ENCODE measurements at places on chromosomes 7 and 10. TPM values are rescaled to one million over a fixed set of nuclear protein-coding genes. Genes with fewer than 3 reads are reported as not detected.

Gene SPDYE11
- 0.41 TPM for polyA plus RNA-seq

Gene IGF2BP3
- polyA plus RNA-seq: 90.2 TPM

Gene WASHC2C
- polyA plus RNA-seq: 73.9 TPM

Gene YAE1
- 44.8 TPM for polyA plus RNA-seq

Gene CCDC172
- not detected for polyA plus RNA-seq

Gene HMX2
- polyA plus RNA-seq: 1.6 TPM

Gene AKR1D1
- 0.13 TPM for polyA plus RNA-seq

Gene ITPRID1
- polyA plus RNA-seq: not detected

Gene ATAD1
- polyA plus RNA-seq: 50.4 TPM

Gene SPDYE2
- polyA plus RNA-seq: 16.6 TPM

Gene GPR146
- polyA plus RNA-seq: 4.7 TPM

Gene ATOH7
- 1.4 TPM for polyA plus RNA-seq

Gene PLEKHS1
- polyA plus RNA-seq: 0.29 TPM

Gene VPS41
- 75.4 TPM for polyA plus RNA-seq

Gene PAOX
- polyA plus RNA-seq: 6.7 TPM

Gene SLC26A5
- polyA plus RNA-seq: 0.81 TPM

Gene ITIH5
- polyA plus RNA-seq: 28.1 TPM

Gene DRGX
- polyA plus RNA-seq: 0.09 TPM

Gene MYH16
- polyA plus RNA-seq: 0.31 TPM

Gene MYPN
- 0.05 TPM for polyA plus RNA-seq

Gene CALCR
- 0.88 TPM for polyA plus RNA-seq

Gene GALNT17
- 4.5 TPM for polyA plus RNA-seq

Gene ARPC1A
- polyA plus RNA-seq: 98.8 TPM

Gene BEND7
- 45.3 TPM for polyA plus RNA-seq

Gene CCNJ
- 18.2 TPM for polyA plus RNA-seq

Gene MINDY3
- polyA plus RNA-seq: 48.1 TPM

Gene SLC18A3
- polyA plus RNA-seq: not detected

Gene PDE6C
- polyA plus RNA-seq: 1.7 TPM

Gene AQP1
- polyA plus RNA-seq: 201 TPM

Gene ZNF365
- polyA plus RNA-seq: 0.37 TPM

Gene ADAP1
- 13.6 TPM for polyA plus RNA-seq

Gene SPDYE8
- 0.64 TPM for polyA plus RNA-seq

Gene CHST12
- 15.4 TPM for polyA plus RNA-seq

Gene HTR5A
- polyA plus RNA-seq: not detected

Gene TCAF2
- polyA plus RNA-seq: 3.3 TPM

Gene GLI3
- polyA plus RNA-seq: 16.5 TPM

Gene LIMK1
- 21.3 TPM for polyA plus RNA-seq

Gene FRMPD2
- polyA plus RNA-seq: 0.82 TPM

Gene PDGFA
- polyA plus RNA-seq: 54.5 TPM
